Smooth muscle cell of the pulmonary artery (primary cell): ENCODE measurements at places on chromosomes 5 and 9. TPM values are rescaled to one million over a fixed set of nuclear protein-coding genes. Genes with fewer than 3 reads are reported as not detected.

Gene ZBTB43
- 9.0 and 10.7 TPM in 2 replicates for total RNA-seq

Gene PKD2L2
- not detected in 2 replicates for total RNA-seq

Gene TGFBI
- 2,858 and 4,254 TPM in 2 replicates for total RNA-seq

Gene IL33
- total RNA-seq = 65.7 and 214 TPM in 2 replicates

Gene ZNG1C
- total RNA-seq = 19.3 and 20.9 TPM in 2 replicates

Gene ADAMTS16
- total RNA-seq = not detected in 2 replicates

Gene RPS14
- 1,032 and 1,726 TPM in 2 replicates for total RNA-seq

Gene TRPM6
- 0.03 and 0.07 TPM in 2 replicates for total RNA-seq

Gene F2R
- total RNA-seq = 341 and 514 TPM in 2 replicates

Gene RORB
- total RNA-seq = 0.50 and 9.6 TPM in 2 replicates

Gene MVB12B
- 2.5 and 3.5 TPM in 2 replicates for total RNA-seq

Gene CTSL
- total RNA-seq = 167 and 478 TPM in 2 replicates

Gene ITK
- not detected in 2 replicates for total RNA-seq

Gene PRLR
- total RNA-seq = 0.07 and 0.10 TPM in 2 replicates

Gene PIP5K1B
- total RNA-seq = 0.03 and 0.13 TPM in 2 replicates

Gene PCDHGB1
- total RNA-seq = 2.2 and 3.8 TPM in 2 replicates

Gene ARPC5L
- total RNA-seq = 7.6 and 13.3 TPM in 2 replicates

Gene SLC6A7
- total RNA-seq = 0.20 TPM in 1 of 2 replicates, not detected in the other

Gene JADE2
- 27.6 and 33.6 TPM in 2 replicates for total RNA-seq

Gene PTPDC1
- total RNA-seq = 7.5 and 9.5 TPM in 2 replicates
